NCI-H146 (cell line): ENCODE measurements at places on chromosomes 16 and 17.

DNA sequence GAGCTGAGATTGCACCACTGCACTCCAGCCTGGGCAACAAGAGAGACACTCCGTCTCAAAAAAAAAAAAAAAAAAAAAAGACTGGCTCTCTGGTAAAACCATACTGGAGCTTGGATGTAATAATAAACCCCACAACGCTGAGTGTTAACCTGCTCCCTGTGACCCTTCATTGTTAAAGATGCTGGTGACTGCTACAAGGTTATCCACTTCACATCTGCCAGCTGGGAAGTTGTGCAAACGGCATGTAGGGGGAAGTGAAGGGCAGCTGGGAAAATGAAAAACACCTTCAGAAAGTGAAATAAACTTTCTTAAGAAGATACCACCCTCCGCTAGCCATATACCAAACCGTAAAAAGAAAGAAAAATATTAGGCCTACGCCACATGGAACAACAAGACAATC is 131.0 kb upstream of the NUDT7 start:
- DNase-seq: no peak

DNA sequence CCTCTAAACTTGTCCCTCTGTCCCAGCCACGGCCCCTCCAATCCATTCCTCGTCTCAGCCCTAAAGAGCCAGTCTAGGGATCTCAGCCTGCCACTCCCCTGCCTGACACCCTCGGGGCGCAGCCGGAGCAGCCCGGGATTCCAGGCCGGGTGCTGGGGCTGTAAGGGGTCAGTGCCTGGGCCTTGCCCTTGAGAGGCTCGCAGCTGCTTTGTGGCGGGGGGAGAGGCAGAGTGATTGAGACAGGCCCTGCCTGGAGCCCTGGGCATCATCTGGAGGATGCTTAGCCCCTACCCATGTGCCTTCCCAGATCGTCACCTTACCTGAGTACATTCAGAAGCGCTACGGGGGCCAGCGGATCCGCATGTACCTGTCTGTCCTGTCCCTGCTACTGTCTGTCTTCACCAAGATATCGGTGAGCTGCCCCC is 8.3 kb downstream of the SLC5A10 start:
- DNase-seq: no peak

DNA sequence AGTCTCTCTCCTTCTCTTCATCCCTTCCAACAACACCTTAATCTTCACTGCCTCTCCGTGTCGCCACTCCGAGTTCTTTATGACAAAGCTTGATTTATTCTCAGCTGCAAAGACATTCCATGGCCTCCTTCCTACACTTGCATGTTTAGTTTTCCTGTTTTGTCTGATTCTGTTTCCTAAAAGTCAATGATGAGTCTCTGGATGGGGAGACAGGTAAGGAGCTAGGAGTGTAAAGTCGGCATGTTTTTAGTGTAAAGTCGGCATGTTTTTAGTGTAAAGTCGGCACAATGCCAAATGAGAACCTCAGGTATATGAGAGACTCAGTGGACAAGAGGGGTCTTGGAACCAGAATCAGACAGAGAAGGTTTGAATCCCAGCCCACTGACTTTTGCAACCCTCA is 362.3 kb upstream of the EEF2KMT start:
- DNase-seq: no peak

- no peak for DNase-seq
These were observed 84.1 kb downstream of the AIPL1 start for GRCh38 chr17:6350806-6351205.

GRCh38 chr17:51914577-51914976 is 243.9 kb downstream of the CA10 start:
- DNase-seq: no peak

DNA sequence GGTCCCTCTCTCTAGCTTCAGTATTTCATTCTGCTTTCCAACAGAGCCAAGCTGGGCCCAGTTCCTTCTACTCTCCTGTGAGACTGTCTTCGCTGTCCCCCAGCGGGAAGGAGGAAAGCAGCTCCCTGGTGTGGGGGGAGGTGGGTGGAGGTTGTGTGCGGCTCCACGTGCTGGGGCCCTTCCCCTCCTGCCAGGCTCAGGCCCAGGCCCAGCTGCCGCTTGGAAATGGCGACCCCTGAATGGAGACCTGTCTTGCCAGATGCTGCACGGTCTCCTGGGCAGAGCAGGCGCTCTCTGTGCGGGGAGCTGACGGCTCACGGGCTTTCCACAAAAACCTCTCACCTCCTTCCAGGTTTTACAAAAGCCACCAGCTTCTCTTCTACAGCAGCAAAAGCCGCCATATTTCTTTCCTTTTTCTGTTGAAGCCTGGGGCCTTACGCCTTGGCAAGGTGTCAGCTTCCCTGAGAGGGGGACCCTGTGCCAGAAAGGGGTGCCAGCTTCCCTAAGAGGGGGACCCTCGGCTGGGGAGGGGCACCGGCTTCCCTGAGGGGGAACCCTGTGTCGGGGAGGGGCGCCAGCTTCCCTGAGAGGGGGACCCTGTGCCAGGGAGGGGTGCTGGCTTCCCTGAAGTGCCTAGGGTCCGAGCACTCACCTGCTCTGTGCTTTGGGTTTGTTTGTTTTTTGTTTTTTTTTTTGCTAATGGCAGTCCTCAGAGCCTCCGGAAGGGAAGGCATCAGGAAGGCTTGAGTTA is 47.5 kb downstream of the ZNF778 start:
- no peak for DNase-seq

DNA sequence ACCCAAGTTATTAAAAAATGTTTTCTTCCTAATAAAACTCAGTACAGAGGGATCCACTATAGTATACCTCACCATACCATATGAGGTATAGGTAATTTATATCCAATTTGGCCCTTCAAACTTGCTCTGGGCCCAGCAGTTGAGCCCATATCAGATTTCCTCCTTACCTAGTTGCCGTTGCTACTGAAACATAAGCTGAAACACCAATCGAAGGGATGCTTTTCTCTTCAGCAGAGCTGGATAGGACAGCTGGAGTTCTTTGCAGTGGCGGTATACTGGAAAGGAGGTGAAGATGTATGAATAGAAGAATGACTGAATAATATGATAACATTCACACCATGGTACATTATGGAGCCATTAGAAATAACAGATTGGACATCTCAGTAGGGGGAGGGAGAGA is 42.7 kb downstream of the TNRC6C start:
- DNase-seq: peak; percentile 79

DNA sequence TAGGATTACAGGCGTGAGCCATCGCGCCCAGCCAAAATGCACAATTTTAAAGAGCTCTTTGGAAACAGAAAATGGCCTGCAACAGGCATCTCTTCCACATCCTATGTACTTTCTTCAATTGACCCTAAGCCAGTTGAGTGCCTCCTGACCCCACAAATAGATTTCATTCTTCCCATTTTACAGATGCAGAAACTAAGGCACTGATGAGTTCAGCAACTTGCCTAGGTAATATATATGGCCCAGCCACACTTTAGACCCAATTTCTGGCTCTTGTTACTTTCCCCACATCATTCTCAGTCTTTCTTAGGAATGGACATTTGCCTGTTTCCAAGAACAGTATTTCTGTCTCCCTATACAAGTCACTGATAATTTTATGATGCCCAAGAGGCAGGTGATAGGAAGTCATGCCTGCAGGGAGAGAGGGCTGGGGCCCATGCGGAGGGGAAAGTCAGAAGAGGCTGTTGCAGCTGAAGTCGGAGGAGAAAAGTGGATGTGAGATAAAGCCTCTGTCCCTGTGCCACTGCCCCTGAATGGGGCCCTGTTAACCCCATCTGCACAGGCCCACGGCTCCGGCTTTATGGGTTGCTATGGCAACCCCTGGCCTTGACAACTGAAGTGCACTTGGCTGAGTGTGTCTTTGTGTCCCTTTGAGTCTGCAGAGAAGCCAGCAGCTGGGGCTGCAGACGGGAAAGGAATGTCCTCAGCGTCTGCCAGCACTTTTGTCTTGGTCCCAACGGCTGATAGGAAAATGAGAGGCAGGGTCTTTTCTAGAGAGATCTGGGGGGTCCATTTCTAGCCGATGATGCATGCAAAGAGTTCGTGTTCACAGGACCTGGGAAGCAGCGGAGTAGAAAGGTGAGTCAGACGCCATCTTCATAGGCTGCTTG is 45.9 kb downstream of the ABAT start:
- DNase-seq: peak; percentile 95

DNA sequence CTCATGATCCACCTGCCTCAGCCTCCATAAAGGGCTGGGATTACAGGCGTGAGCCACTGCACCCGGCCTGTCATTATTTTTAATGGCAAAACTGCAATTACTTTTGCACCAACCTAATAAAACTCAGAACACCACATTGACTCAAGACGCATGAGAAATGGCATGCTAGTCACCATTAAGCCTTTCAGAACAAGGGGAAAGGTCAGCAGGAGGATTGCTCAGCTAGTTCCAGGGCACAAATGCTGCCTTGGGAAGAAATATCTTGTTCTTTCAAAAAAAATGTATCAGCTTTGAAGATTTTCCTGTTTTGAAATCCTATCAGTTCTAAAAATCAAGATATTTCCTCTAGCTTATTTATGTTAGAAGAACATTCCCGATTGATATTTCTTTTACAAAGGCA is 32.4 kb upstream of the CDYL2 start:
- DNase-seq: no peak

- DNase-seq: no peak
These were observed 306.6 kb downstream of the MAF start for GRCh38 chr16:79293836-79294460.

DNA sequence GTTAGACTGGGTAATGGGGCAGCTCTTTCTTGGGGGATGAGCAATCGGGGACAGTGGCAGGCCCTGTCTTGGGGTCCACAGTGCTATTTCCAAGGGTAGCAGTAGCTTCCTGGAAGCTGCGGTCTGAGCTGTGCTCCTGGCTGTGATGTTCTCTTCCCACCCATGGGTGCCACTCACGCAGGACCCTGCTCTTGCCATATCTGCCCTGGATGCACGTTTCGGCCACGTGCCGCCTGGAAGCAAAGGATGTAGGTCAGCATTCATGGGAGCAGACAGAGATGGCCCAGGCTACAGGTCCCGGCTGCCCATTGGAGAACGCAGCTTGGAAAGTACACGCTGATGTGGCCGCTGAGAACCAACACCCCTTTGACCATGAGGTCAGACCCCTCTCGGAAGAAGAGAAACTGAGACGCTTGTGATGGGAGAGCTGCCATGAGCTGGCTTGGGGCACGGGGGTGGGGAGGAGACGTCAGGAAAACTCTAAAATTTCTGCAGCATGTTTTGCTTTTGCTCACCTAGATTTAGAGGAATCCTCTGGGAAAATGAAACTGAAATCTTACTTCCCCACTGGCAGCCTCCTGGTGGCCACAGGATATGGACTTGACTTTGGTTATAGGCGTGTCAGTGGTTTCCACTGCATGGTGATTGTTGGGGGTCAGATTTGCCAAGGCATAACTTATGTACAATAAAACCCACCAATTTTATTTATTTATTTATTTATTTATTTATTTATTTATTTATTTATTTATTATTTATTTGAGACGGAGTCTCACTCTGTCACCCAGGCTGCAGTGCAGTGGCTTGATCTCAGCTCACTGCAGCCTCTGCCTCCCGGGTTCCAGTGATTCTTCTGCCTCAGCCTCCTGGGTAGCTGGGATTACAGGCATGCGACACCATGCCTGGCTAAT is 36.2 kb upstream of the IRF8 start:
- no peak for DNase-seq

GRCh38 chr16:26457882-26458281 is 608.8 kb upstream of the C16orf82 start:
- no peak for DNase-seq

- DNase-seq: no peak
These were observed 517.6 kb downstream of the MAF start for GRCh38 chr16:79082970-79083369.

- no peak for DNase-seq
These were observed 50.2 kb upstream of the SMIM36 start for GRCh38 chr17:55561316-55561972.

DNA sequence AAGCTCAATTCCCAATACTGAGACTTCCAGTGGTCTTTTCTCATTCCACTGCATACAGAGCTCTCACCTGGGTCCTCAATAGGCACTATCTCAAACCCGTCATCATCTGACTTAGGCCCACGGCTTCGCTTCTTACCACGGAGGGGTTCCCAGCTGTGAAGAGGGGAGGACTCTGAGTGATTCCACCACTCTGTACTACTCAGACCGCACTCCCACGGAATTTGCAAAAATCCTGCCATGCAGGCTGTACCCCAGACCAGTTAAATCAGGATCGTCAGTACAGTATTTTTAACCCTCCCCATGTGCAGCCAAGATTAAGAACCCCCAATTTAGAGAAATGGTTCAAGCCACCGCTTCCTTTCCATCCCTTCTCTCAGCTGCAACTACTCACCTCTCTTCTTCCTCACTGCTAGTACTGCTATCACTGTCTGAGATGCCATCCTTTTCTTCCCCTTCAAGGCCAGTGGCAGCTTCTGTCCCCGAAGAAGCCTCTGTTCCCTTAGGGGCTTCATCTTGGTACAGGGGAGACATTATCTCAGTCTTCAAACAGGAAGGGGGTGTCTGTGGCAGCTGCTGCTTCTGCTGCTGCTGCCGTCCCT is 6.2 kb upstream of the PSMC5 start:
- no peak for DNase-seq

DNA sequence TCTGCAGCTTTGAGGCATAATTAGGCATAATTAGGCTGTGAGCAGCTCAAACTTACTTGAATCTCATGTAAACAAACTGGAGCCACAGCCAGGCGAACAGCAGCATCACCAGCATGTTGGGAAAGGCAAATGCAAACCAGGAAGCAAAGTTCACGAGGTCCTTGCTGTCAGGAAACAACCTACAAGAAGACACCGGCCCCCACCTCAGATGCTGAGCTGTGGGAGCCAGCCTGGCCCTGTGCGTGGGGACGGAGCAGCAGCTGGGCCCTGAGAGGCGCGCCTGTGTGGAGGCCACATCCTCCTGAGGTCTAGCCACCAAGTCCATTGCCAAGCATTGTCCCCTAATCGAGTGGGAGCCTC is 12.2 kb downstream of the SLC13A5 start:
- no peak for DNase-seq

- DNase-seq: no peak
These were observed 217.0 kb upstream of the DYNLRB2 start for GRCh38 chr16:80323808-80324195.

DNA sequence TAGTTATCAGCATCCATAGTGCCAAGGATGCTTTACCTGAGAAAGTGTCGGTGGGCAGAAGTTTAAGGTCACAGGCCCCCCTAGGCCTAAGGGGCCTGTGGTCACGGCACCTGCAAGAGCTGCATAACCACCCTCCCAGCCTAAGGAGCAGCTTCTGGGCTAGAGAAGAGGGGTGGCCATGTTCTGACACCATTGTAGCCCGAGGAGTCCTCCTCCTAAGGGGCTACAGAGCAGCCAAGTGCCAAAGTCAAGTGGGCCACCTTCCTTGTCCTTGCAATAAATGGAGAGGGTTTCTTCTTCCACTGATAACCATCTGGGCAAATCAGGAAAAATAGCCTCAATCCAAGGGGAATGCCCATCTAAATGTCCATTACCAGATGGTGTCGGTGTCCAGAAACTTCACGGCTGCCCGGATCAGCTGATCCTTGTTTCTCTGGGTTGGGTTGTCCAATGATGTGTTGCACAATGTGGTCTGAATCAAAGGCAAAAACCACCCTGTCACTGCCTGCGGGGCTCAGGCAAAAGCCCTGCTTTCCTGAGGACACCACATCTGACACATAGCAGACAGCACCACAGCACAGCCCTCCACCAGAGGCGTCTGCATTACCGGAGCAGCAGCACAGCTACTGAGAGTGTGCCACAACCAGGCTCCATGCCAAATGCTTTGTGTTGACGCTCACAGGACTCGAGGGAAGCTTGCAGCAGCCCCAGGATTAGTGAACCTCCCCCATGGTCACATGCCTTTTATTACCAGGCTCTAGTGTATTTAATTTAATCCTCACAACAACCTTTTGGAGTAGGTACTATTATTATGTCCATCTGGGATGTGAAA is 12.8 kb downstream of the ATPAF2 start:
- no peak for DNase-seq
